Uterus (tissue), 4 donors: ENCODE measurements at places on chromosomes 4 and X. TPM values are rescaled to one million over a fixed set of nuclear protein-coding genes. Genes with fewer than 3 reads are reported as not detected.
A peak's percentile ranks its signal among the peaks of the same experiment; 100 is the strongest.

- no peak for DNase-seq
These were observed 516.5 kb upstream of the CNKSR2 start for GRCh38 chrX:20857746-20858145.

DNA sequence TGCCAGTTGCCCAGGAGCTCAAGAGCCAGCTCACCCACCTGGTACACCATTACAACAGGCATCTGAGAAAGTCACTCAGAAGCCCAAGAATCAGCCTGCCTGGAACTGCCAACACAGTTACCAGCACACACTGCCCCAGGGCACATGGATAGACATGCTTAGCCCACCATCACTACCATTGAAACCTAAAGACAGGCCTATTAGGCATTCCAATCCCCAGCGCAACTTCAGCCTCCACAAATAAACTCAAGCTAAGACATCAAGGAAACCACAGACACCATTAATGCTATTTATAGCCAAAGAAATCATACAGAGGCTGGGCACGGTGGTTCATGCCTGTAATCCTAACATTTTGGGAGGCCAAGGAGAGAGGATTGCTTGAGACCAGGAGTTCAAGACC, 42.3 kb downstream of the ATRX start:
- no peak for DNase-seq

The MAGEC1 gene
- total RNA-seq: not detected

DNA sequence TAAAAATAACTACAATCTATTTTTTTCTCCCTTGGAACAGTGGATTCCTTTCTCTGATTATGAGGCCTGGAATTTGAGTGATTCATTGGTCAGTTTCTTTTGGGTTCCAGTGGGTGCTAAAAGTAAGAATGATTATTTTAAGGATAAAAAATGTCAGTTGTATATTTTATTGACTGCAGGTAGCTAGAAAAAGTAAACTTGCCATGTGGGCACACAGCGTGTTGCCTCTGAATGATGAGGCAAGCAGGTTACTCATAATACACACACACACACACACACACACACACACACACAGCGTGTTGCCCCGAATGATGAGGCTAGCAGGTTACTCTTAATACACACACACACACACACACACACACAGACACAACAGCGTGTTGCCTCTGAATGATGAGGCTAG, 13.8 kb downstream of the GALNT7 start:
- DNase-seq: no peak

The PPBP gene
- total RNA-seq: 2.5 TPM

GRCh38 chrX:129781134-129781672, 1.5 kb downstream of the SASH3 start:
- no peak for DNase-seq

- DNase-seq: peak; percentile 66
These were observed at the start of gene ARSJ for GRCh38 chr4:113979148-113979904. ARSJ (minus strand) TSS chr4:113979647; CDS start chr4:113978834, 813 bp downstream.
